SJSA1 (cell line): ENCODE measurements at places on chromosomes 2 and 18. TPM values are rescaled to one million over a fixed set of nuclear protein-coding genes. Genes with fewer than 3 reads are reported as not detected.

- no peaks in the 10 kb centered on the region for H3K27me3 ChIP-seq
- no peak overlapping the region for H3K4me3 ChIP-seq
- H3K36me3 ChIP-seq, result no peaks in the 10 kb centered on the region
- no peak for DNase-seq
- no peak overlapping the region for H3K27ac ChIP-seq
- H3K4me1 ChIP-seq, result no peaks in the 10 kb centered on the region
Measured at GRCh38 chr2:38907743-38908562, 18.3 kb downstream of the ARHGEF33 start.

DNA sequence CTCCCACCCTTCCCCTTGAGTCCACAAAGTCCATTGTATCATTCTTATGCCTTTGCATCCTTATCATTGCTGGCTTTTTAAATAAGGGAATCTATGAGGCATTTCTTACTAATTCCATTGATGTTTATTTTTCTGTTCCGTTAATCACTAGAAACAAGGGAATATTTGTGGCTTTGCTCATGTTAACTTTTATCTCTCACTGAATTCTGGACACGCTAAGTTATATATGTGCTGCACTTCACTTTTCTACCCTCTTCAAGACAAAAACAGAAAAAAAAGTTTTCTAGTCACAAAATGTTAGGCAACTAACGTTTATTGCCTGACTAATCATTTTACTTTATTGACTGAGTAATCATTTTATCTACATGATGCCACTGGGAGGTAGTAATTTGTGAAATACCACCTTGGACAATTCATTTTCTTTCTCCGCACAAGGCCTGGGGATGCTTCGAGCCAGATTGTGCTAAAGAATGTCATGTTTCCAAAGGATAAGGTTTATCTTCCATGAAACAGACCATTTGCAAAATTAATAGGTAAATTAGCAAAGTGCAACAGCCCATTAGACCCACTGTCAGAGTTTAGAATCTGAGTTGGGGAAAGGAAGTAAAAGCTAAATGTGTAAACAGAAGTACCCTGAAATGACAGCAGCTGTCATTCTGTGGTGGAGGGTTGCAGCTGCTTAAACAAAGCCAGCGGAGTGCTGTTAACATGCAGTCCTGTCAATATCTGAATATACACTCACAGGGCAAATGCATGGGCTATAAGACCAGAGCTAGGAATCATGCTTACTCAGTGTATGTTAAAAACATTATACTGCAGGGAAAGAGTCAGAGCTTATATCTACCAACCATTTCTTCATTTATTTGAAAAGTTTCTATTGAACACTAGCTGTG is 658.7 kb downstream of the CNTNAP5 start:
- no peak overlapping the region for H3K27ac ChIP-seq
- no peak overlapping the region for H3K4me3 ChIP-seq
- no peaks in the 10 kb centered on the region for H3K27me3 ChIP-seq
- no peak for DNase-seq
- H3K4me1 ChIP-seq, result no peaks in the 10 kb centered on the region

DNA sequence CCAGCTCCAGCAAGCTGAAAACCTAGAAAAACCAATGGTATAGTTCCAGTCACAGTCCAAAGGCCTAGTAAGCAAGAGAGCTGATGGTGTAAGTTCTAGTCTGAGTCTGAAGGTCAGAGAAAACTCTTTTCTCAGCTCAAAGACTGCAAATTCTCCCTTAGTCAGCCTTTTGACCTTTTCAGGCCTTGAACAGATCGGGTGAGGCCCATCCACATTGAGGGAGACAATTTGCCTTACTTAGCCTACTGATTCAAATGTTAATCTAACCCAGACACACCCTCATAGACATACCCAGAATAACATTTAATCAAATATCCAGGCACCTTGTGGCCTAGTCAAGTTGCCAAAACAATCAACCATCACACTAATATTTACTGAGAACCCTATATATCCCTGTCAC is 110.8 kb upstream of the KCNJ3 start:
- H3K27me3 ChIP-seq, result no peaks in the 10 kb centered on the region
- H3K36me3 ChIP-seq, result no peaks in the 10 kb centered on the region
- no peak overlapping the region for H3K27ac ChIP-seq
- DNase-seq, result no peak

DNA sequence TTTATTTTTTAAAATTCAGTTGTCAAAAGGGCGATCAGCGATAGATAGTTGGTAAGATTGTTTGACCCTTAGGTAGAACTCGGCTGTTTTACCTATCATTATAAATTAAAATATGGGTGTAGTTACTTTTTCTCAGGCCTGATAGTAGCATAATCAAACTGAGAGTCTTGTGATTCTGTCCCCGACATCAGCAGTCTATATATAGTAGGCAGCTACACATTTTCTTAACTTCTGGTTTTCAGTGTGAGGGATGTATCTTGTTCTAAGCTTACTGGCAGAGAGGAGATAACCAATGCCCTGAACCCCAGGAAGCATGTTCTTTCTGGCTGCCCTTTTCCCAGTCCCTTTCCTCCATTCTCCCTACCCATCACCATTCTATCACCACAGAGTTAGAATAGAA is 56.6 kb downstream of the XRCC5 start:
- DNase-seq, result no peak
- peaks cover 96% of the 10 kb centered on the region for H3K36me3 ChIP-seq
- no peaks in the 10 kb centered on the region for H3K27me3 ChIP-seq
- no peaks in the 10 kb centered on the region for H3K4me1 ChIP-seq

- H3K4me1 ChIP-seq, result no peaks in the 10 kb centered on the region
- no peaks in the 10 kb centered on the region for H3K27me3 ChIP-seq
- H3K36me3 ChIP-seq, result no peaks in the 10 kb centered on the region; the same call in 1 of the 2 replicates
- H3K4me3 ChIP-seq, result no peak overlapping the region
- no peak for DNase-seq
- no peak overlapping the region for H3K27ac ChIP-seq
Measured at GRCh38 chr18:5282770-5283169, 12.8 kb downstream of the ZBTB14 start.

DNA sequence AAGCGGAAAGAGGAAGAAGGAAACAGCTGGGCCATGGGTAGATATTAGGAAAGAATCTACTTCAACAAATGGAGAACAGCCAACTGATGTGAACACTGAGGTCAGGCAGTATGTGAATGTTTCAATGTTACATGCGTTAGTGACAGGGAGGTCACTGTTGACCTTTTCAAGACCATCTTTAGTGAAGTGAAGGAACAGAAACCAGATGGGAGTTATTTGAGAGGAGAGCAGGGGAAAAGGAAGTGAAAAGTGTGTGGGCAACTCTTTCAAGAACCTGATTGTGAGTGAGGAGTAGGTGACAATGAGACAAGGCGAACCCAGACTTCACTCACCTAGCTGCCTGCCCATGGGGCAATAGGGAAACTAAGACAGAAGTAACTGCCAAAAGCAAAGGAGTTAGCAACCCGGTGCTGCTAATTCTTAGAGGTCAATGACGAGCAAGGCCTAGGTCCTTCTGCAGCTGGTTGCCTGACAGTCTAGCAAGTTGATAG is 67.0 kb downstream of the SP3 start:
- no peaks in the 10 kb centered on the region for H3K36me3 ChIP-seq
- H3K27me3 ChIP-seq, result no peaks in the 10 kb centered on the region; the same call in 1 of the 2 replicates
- DNase-seq, result no peak
- H3K27ac ChIP-seq, result no peak overlapping the region

DNA sequence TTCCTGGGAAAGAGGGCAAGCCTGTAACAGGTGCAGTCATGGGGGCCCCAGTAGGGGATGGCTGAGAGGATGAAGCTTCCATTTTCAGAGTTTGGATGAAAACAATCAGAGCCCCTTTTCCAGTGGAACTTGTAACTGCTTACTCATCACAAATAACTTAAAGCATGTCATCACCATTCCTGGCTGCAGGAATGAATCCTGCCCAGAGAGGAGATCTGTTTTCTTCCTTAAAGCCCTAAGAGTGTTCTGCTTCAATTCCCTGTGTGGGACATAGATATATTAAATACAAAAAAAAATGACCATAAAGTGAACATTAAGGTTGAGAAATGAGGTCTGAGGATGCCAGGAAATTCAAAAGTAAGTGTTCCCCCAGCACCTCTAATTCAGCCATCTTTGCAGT is 183.4 kb upstream of the MEIS1 start:
- H3K36me3 ChIP-seq, result no peaks in the 10 kb centered on the region
- H3K4me1 ChIP-seq, result no peaks in the 10 kb centered on the region
- DNase-seq, result no peak
- no peaks in the 10 kb centered on the region; the same call in 1 of the 2 replicates for H3K27me3 ChIP-seq
- no peak overlapping the region for H3K27ac ChIP-seq

DNA sequence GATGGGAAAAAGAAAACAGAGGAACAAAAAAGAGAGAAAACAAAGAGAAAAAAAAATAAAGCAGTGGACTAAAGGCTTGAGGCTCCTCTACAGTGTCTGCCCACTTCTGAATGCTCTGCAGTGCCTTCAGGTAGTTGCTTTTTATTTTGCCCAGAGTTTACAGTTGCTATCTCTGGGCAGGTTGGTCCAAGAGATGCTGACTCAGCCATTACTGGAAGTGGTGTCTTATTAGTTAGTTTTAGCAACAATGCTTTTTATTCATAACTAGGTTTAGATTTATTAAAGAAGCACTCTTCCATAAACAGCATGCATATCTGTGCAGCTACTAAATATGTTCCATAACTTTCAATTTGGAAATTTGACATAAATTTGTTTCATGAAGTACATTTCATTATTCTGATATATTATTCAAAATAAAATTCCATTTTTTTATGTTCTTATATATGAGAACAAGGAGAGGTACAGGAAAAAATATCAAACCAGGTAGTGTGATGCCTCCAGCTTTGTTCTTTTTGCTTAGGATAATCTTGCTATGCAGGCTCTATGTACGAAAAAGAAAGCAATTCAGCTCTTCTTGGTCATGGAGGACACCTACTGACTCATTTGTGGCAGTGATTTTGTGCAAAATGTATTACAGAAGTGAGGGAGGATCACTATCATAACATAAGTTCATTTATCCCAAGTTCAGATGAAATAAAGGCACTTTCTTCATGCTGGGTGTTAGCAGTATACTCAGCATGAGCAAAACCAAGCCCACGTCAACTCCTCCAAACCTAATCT is 69.5 kb downstream of the RPIA start:
- no peak for DNase-seq
- peaks cover 5% of the 10 kb centered on the region for H3K27me3 ChIP-seq

GRCh38 chr2:227623226-227623625 is 5.9 kb downstream of the SCYGR4 start:
- no peaks in the 10 kb centered on the region for H3K36me3 ChIP-seq
- H3K27me3 ChIP-seq, result no peaks in the 10 kb centered on the region
- no peak overlapping the region for H3K4me3 ChIP-seq
- peak overlapping the region; percentile 7 for H3K27ac ChIP-seq
- DNase-seq, result peak; percentile 37

- no peaks in the 10 kb centered on the region for H3K36me3 ChIP-seq
- no peak overlapping the region for H3K4me3 ChIP-seq
- DNase-seq, result no peak
- H3K27me3 ChIP-seq, result no peaks in the 10 kb centered on the region
Measured at GRCh38 chr2:164655750-164656149, 34.5 kb upstream of the GRB14 start.

- H3K27me3 ChIP-seq, result no peaks in the 10 kb centered on the region
- no peak for DNase-seq
- H3K27ac ChIP-seq, result no peak within 1 kb of the TSS
- no peak within 1 kb of the TSS for H3K4me3 ChIP-seq
Measured at GRCh38 chr18:52339891-52340371, at the start of gene DCC. Gene DCC (plus strand): TSS chr18:52340197. CDS start chr18:52340788, 591 bp downstream.

The ASPRV1 gene
- total RNA-seq, result 0.08 TPM in 1 of 2 replicates, not detected in the other

The MALL gene
- total RNA-seq, result not detected in 2 replicates

The TRIM54 gene
- not detected in 2 replicates for total RNA-seq
